GM19239 (cell line): ENCODE measurements at places on chromosomes 3 and 15.

DNA sequence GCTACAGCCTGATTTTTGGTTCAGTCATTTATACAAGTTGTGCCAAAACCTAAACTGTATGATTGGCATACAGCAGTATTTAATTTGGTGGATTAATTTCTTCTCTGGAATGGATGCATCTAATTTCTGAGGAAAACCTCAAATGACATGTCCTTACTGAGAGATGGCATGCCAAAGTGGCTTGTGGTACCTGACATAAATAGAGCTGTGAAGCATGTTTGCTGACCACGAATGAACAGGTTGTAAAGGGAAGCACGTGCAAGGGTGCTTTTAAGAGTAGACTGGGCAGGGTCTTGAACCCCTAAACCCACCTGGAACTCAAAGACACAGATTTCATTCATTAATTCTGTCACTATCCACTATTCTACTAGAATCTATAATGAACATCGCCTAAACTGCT lies 77.2 kb downstream of the TP63 start:
- no peak for DNase-seq

- DNase-seq: peak; percentile 7
Measured at GRCh38 chr3:118884748-118885206, 149.9 kb downstream of the IGSF11 start.

DNA sequence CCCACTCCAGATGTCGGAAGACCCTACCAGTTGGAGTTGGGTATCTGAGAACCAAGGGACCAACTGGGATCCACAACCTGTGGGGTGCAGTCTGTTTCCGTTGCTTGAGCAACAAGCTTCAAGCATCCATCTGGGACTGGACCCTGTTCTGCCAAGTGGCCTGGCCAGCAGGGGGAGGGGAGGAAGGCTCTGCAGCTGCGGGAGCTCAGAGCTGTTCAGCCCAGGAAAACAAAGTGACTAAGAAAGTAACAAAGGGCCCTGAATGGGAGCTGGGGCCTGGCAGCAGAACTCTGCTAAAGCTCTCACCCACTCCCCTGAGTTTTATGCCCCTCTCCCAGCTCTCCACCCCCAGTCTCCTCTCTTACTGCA lies 2.7 kb downstream of the TYRO3 start:
- no peak for DNase-seq

DNA sequence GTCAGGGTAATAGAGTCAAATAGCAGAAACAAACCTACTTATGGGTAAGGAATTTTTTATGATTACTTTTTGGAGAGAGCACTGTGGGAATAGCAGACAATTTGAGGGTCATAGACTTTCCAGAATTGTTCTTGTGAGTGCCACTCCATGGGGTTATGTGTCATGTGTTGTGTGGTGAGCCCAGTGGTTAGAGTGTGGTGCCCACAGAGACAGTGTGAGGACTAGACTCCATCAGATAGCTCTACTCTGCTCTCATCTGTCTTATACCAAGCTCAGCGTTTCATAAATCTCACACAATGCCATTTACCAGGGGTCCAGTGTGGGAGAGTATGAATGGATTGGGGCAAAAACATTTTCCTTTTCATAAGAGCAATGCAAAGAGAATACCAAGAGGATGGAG lies 188.9 kb downstream of the AGBL1 start:
- DNase-seq: no peak

GRCh38 chr3:160027541-160028195 lies 39.0 kb downstream of the IL12A start:
- no peak for DNase-seq

- DNase-seq: no peak
Measured at GRCh38 chr3:143820466-143821221, 27.6 kb downstream of the SLC9A9 start.

DNA sequence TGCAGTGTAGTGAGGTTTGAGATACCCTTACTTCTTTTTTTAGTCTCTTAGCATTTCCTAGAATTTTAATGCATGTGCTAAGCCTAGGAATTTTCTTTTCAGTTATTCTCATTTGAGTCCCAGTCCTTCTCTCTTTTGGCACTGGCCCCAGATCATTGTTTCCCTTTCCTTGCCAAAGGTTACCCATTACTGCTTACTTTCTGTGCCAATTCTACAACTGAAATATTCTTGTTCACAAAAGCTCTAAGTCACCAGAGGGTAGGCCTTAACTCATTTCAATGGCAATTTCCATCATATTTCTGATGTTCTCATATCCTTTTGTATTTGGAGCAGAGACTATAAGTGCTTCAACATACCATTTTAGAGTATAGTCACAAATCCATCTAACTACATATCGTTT lies 199.6 kb upstream of the CBLB start:
- no peak for DNase-seq

- no peak for DNase-seq
Measured at GRCh38 chr3:50003824-50004223, 63.9 kb downstream of the RBM6 start.

DNA sequence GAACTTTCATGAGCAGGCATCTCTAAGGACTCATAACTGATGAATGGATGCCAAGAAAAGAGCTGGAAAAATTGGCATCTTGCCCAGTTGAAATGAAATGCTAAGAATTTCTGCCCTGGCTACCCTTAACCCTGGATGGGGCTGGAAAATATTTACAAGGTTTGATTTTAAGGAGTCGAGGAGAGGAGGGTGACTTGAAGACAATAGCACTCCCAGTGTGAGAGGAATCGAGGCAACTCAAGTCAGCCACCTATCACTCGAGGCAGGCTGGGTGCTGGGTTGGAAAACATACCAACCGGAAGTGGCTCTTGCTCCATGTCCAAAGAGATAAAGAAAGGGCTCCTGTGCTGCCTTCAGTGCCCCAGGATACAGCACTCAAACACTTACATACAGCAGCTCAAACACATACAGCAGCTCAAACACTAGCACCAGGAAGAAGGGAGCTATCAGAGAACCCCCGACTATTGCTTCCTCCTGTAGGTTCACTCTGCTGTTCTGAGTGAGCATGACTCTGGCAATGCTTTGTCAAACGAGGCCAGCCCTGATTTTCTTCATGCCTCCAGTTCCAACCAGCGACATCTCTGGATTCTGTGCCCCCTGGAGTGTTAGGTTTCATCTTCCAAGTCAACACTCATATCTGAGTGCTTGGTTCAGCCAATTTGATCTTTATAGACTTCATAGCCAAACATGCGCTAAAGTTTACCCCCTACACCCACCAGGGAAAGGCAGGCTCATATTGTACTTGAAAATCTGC lies 4.9 kb downstream of the PRICKLE2 start:
- DNase-seq: no peak

- DNase-seq: no peak
Measured at GRCh38 chr3:12891985-12892839, 50.8 kb upstream of the RPL32 start.

DNA sequence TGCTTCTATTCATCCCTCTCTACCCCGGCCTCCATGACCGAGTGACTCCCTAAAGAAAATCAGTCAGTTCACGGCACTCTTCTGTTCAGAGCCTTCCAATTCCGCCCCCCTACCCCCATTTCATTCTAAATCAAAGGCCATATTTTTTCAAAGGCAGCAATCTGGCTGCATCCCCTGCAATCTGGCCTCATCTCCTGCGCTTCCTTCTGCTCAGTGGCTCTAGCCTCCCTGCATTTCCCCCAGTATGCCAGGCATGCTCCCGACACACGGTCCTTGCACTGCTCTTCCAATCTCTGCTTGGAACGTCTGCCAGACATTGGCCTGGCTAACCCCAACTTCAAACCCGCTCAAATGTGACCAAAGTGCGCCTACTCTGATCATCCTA lies 67.7 kb downstream of the EXOG start:
- DNase-seq: no peak

DNA sequence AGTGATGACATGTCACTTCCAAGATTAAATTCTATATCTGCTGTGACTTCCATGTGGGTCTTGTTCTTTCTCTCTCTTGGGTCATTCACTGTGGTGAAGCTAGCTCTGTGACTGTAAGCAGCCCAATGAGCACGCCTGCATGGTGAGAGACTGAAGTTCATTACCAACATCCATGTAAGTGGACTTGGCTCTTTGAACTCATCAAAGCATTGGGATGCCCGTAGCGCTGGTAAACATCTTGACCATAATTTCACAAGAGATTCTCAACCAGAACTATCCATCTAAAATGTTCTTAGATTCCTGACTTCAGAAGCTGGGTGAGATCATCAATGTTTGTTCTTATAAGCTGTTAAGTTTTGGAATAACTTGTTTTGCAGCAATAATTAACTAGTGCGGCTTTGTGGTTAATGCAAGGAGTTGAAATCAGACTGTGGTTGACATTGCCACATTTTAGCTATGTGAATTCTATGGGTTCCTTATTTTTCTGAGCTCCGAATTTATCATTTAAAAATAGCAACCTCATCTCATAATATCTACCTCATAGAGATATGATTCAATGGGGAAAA lies 31.6 kb upstream of the LRRC3B start:
- no peak for DNase-seq

- DNase-seq: no peak
Measured at GRCh38 chr3:123773681-123774431, 110.3 kb downstream of the MYLK start.
